ENCODE measurements at places on chromosomes 7 and 10.

DNA sequence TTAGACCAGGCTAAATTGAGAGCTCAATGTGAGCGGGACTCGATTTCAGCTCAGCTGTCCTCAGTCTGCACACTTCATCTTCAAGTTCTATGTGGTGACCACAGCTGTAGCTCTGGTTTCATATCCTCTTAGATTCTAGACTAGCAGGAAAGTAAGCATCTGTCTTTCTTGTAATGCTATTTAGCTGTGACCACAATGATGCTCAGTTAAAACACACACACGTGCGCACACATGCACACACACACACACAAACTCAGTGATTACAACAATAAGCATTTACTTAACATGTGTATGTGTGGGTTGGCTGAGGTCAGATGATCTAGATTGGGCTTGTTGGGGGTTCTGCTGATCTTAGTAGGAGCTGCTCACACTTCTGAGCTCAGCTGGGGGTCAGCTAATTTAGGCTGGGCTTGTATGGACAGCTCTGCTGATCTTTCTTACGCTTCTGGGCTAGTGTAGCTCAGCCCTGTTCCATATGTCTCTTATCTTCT, 82.5 kb downstream of the ZNF365 start:
- no peak for DNase-seq

GRCh38 chr7:32318300-32319011, 171.7 kb downstream of the LSM5 start:
- DNase-seq: no peak

GRCh38 chr10:75959209-75959608, 527.8 kb downstream of the LRMDA start:
- DNase-seq: no peak

DNA sequence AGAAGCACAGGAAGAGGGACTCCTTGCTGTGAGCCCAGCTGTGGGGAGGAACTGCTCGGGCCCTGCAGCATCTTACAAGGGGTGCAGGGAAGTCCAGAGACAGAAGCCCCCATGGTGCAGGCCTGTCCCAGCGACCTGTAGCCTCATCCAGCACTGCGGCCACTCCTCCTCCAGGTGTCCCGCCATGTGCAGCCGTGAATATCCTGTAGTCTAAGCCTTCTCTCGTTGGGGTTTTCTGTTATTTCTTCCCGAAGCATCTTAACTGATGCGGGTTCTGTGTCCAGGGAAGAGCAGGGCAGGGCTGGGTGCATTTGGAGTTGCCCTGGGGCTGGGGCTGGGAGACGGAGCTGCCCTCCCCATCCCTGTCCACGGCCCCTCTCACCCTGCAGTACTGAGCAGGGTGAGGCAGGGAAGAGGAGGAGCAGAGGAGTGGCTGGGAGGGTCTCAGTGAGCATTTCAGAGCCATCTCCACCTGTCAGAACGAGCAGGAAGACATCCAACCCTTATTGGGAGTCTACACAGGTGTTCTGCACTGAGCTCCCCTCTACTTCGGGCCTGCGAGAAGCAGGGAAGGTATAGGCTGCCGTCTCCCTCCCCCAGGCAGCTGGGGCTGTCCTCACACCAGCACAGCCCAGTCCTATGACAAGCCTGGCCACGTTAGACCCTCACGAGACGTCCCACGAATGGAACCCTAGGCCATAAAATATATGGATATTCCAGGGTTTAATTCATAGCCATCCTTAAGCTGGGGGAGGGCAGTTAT, 494.5 kb downstream of the DNAJB6 start:
- no peak for DNase-seq

- no peak for DNase-seq
Observed at GRCh38 chr7:6159097-6159483, 113.3 kb downstream of the CYTH3 start.

DNA sequence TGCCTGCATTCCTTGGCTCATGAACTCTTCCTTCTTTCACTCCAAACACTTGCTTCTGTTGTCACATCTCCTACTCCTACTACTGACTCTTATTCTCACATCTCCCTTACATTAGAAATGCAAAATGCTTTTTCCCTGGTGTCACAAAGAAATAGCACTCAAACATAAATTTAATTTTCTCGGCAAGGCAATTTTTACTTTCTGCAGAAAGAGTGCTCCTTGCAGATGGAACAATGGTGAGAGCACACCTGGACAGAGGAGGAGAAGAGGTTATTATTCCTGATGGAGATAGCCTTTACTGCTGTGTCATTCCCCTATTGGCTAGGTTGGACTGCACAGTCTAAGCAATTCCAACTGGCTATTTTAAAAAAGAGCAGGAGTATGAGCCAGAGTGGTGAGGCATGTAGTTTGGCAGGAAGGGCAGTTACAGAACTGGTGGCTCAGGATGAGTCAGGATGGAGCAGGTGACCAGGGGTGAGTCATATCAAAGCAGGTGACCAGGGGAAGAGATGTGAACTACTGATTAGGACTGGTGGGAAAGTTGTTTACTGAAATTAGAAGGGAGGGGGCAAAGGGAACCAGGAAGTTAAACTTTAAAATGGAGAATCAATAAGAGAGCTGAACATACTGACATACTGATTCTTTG, 52.9 kb downstream of the CYP2C9 start:
- DNase-seq: no peak

DNA sequence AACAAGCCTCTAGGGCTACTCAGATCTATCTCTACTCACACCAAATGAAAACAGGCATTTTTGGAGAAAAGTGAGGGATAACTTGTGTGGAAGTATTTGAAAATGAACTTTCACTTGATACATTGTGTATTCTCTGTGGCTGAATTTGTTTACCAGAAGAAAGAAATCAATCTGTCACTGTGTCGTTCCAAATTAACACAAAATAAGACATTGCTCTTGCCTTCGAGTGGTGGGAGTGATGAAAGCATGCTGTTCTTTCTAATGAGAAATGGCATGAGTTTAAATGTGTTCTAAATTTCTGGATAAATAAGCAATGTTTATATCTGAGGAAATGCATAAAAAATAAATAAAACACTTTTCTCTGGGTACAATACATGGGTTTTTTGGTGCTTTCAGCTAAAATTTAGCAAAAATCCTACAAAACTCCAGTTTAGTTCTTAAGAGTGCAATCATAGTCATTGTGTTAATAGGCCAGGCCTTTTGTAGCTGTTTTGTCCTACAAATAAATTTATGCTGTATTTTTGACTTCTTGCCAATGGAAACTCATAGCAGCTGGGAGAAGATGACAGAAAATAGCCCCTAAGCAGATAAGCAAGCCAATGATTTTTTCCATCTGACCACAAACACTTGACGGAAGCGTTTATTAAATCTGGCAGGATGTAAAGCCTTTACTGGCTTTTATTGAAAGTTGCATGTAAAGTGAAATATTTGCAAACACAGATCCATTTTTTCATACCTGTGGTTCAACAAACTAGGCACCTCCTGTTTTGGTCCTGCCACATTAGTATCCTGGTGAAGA, 1064.1 kb upstream of the GHITM start:
- DNase-seq: no peak

DNA sequence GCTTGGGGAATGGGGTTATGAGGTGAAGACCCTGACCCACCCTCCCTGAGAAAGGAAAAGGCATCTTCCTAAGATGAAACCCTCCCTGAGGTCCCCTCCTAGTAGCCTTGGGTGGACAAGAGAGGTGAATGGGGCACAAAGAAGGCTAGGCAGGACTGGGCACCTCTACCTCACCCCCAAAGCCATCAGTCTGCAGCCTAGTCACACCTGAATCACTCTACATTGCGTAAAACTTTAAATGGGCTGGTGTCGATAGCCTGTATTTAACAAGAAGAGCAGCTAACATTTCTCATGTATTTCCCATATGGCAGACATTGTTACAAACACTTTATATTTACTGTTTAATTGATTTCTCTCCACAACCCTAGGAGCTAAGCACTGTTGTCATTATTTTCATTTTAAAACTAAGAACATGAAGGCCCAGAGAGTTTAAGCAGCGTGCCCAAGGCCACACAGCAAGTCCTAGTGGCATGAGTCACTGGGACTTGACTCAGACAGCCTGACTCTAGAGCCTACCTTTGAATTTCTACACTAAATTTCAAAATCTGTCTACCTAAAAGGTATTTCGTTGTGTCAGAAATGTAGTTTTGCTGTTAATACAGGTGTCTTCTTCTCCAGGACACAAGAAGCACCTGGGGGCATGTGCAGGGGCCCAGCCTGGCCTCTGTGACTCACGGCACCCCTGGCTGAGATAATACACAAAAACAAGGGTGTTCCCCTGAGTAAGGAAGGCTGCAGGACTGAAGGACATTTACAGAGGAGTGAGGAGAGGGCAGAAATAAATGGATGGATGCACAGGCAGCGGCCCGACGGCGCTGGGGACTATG, 3.4 kb downstream of the AOC1 start:
- no peak for DNase-seq

- DNase-seq: no peak
Observed at GRCh38 chr7:68785036-68785435, 813.2 kb upstream of the AUTS2 start.

- DNase-seq: no peak
Observed at GRCh38 chr10:132452216-132452650, 55.2 kb downstream of the PWWP2B start.

GRCh38 chr7:155448632-155449007, 9.3 kb upstream of the EN2 start:
- DNase-seq: no peak

DNA sequence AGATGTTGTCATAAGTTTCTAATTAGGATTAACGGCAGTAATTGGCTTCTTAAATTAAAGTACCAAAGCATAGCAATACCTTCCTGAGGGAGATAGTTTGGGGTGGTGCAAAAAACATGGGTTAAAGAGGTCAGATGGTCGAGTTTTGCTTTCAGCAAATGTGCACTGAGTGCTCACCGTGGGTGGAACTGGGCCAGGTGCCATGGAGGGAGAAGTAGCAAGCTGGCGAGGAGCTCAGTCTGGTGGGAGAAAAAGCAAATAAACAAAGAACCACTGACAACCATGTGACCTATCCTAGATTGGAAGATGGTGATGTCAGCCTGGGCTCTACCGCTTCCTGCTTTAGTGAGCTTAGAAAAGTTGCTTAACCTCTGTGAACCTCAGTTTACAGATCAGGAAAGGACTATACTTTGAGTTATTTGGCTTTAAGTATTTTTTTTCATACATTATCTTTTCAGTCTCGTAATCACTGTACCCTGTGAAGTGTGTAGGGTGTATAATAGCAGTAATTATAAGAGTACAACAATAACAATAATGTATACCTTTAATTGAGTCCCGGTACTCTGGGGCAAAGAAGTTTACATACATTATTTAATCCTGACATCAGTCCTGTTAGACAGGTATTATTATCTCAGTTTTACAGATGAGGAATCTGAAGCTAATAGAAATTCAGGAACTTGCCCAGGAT, 69.0 kb upstream of the PDCD4 start:
- no peak for DNase-seq

DNA sequence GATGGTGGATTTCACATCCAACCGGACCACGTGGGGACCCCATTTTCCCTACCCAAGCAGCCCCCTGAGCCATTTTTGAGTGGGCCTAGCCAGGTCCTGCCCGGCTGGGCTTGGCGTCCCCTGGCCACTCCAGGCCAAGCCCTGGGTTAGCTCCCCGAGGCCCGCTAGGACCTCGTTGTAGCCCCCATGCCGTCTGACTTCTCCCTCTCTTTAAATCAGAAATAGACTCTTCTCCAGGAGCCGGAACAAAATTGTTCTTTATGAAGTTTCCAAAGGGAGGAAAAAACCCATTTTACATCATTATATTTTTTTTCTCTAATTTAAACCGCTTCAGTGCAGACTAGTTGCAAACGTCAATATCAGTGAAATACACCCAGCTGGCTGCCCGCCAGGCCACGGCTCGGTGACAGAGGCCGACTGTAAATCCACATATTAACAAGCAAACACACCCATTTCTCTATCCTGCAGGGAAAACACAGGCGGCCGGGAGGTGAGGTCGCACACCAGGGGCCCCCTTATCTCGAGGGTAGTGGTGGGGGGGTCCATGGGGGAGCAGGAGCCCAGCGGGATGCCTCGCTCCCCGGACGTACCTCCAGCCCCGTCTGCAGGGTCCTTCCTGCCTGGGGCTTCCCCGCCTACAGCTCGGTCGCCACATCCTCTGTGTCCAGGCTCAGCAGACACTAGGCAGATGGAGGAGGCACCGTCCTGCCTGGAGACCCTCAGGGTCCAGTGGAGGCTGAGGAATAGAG, 72.7 kb downstream of the ELFN1 start:
- DNase-seq: peak; percentile 12

DNA sequence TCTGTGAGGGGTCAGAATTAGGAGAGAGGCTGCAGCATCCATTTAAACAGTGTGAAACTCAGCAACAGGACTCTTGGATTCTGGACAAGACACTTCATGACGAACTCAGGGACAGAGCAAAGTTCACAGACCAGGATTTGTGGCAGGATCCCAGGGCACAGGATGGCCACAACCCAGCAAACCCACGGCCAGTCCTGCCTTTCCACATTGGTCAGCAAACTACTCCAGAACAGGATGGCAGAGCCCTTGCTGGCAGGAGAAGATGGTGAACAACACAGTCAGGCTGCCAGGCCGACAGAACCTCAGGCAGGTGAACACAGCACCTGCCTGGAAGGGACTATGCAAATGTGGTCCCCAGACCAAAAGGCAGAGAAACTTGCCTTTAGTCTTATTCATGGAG, 34.4 kb downstream of the VSTM4 start:
- DNase-seq: no peak

DNA sequence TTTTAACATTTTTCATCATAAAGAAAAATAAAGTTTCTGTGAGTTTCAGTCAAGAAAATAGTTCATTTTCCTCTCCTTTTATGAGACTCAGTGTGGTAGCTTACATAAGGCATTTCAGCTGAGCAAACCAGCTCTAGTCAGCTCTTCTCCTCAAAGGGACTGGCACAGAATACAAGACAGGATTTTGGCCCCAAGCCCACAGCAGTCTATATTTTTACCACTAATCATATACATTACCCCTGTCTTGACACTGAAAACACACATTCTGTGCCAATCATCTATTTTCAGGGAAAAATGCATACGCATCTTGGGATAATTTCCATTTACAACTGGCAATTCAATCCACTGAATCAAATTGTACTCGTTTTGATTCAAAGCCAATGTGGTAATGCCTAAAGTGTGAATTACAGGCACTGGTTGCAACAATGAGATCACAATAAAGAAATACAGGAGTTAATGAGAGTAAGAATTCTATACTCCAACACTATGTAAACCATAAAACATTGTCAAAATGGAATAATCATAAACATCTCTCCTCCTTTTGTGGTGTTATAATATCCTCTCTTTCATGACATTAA, 186.4 kb downstream of the CACNA2D1 start:
- no peak for DNase-seq

- no peak for DNase-seq
Observed at GRCh38 chr7:158396301-158396905, 191.2 kb downstream of the PTPRN2 start.

DNA sequence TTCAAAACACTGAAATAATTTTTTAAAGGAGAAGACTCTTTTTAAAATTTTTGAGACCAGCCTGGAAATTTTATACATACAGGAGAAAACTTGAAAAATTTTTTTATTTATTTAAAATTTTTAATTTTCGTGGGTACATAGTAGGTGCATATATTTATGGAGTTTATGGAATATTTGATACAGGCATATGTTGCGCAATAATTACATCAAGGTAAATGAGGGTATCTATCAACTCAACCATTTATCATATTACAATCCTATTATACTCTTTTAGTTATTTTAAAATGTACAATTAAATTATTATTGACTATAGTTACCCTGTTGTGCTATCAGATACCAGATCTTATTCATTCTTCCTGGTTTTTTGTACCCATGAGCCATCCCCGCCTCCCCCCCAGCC, 75.1 kb downstream of the AHCYL2 start:
- DNase-seq: no peak

- DNase-seq: no peak
Observed at GRCh38 chr10:102880256-102880655, 11.0 kb downstream of the AS3MT start.

- no peak for DNase-seq
Observed at GRCh38 chr7:134985894-134986362, 380 bp upstream of the AGBL3 start.

GRCh38 chr7:4201566-4201965, 480.5 kb upstream of the FOXK1 start:
- DNase-seq: no peak
